ENCODE measurements at places on chromosomes 2 and 18.

GRCh38 chr2:227134591-227134990 is 29.4 kb downstream of the COL4A4 start:
- no peak for DNase-seq

DNA sequence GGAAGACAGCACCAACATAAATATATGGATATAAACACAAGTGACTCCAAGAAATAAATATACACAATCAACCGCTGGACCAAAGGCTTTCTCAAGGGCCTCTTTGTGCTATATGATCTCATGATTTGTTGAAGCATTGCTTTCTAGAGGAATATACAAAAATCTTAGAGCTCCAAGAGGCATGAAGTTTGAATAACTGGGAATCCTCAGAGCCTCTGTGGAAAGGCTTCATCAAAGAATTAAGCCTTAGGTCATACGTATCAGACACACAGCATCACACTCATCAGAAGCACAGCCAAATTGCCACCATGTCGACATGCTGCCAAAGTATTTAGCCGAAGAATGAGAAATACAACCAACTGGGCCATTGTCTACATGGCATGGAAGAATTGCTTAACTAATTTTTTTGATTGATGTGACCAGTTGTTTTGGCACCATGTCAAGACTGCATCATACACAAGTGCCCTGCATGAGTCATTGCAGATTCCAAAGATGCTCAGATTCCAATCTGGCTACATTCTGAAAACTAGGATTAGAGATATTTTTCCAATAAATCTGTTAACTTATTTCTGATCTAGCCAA is 860.6 kb upstream of the ZEB2 start:
- no peak for DNase-seq

- peak; percentile 6 for DNase-seq
These were observed 67.3 kb downstream of the ASB1 start for GRCh38 chr2:238493880-238494572.

DNA sequence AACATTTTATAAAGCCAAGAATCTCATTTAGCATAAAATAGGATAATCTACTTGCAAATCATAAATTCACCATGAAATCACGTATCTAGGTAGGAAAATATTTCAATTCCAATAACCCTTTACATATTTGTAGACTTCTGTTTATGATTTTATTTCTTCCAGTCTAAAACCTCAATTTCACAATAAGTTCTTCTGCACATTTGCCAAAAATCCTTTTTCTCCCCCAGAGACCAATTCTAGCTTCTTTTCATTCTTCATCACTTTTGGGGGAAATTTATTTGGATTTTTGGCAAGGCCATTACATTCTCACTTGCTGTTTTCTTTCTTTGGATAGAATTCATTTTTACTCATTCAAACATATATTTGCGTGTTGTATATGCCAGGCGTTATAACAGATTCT is 86.8 kb downstream of the SPRED2 start:
- no peak for DNase-seq

GRCh38 chr2:50431958-50432650 is 599.8 kb downstream of the NRXN1 start:
- DNase-seq, result no peak

GRCh38 chr2:168343586-168343985 is 96.2 kb upstream of the STK39 start:
- no peak for DNase-seq

GRCh38 chr2:74585406-74586185 is 31.1 kb downstream of the DOK1 start:
- peak; percentile 23 for DNase-seq

- DNase-seq, result no peak
These were observed 52.4 kb upstream of the UPP2 start for GRCh38 chr2:158049129-158049855.
